Activated CD8-positive, alpha-beta T cell treated with anti-CD3 and anti-CD28 coated beads, Interleukin-2, amount 10 ng/mL, durations not matched to agents 7 days and 5 days (primary cell): ENCODE measurements at places on chromosomes 16 and 17. TPM values are rescaled to one million over a fixed set of nuclear protein-coding genes. Genes with fewer than 3 reads are reported as not detected.

The SLC5A2 gene
- 0.13 TPM for total RNA-seq

GRCh38 chr16:69931631-69932030 lies 19.5 kb upstream of the CLEC18A start:
- no peak for DNase-seq

- no peak for DNase-seq
These were observed 2.8 kb upstream of the PPP1R27 start for GRCh38 chr17:81837641-81838040.

DNA sequence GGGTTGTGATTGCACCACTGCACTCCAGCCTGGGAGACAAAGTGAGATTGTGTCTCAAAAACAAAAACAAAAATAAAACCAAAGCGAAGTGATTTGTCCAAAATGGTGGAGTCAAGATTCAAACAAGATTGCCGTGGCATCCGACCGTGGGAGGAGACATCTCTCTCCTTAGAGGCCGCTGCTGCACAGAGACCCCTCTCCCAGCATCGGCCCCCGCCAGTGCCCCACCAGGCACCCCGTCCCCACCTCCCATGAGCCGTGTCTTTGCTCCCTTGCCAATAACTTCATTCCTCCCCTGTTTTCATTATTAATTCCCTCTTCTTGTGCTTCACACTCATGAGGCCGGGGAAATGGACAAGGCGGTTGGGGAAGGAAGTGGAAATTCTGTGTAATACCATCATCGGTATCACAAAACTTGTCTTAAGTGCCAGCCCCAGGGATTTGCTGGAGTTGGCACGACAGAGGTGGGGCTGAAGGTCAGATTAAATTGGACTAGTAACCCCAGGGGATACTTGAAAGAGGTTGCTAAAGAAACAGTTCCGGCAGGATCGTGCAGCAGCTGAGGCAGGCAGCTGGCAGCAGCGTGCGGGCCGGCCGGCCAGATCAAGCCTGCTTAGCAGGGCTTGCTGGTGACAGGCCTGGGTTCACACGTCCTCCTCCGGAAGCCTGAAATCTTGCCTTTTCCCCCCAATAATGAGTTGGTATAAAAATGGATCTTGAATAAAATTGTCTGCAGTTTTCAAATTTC lies 66.8 kb downstream of the RTN4RL1 start:
- DNase-seq, result no peak

DNA sequence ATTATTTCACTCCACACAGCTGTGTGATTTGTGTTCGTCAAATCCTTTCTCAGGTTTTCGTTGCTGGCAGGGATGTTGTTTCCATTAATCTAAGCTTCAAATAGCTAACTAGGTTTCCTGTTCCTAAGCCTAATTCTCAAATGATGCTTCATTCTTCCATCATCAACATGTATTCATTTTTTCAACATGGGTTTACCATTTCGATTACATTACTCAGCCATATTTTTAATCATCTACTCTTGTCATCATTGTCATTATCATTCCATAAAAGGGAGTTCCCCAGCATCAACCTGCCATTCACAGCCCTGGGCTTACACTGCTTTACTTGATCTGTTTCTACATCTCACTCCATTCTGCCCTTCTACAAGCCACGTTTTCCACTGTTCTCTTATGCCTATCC lies 33.3 kb upstream of the ANKFN1 start:
- no peak for DNase-seq

DNA sequence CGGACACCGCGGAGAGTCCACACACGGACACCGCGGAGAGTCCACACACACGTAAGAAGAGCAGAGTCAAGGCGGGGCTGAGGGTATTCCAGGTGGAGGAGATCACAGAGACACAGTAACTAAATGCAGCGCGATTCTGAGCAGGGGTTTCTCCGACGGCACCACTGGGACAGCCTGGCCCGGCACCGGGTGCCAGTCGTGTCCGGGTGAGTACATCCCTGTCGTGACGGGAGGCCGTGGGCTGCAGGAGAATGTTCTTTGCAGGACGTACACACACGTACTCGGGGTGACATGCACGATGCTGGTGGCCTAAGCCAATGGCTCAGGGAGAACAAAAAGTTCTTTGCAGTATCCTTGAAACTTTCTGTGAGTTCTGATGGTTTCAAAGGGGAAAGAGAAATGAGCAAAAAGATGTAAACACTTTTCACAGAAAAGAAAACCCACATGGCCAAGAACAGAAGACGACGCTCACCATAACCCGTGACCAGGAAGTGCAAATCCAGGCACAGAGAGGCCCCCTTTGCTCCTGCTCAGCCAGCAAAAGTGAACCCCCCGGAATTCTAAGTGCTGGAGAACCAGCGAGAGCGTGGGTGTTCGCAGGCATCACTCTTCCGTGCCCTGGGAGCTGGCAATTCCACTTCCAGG lies 53.7 kb upstream of the METRNL start:
- DNase-seq, result no peak

DNA sequence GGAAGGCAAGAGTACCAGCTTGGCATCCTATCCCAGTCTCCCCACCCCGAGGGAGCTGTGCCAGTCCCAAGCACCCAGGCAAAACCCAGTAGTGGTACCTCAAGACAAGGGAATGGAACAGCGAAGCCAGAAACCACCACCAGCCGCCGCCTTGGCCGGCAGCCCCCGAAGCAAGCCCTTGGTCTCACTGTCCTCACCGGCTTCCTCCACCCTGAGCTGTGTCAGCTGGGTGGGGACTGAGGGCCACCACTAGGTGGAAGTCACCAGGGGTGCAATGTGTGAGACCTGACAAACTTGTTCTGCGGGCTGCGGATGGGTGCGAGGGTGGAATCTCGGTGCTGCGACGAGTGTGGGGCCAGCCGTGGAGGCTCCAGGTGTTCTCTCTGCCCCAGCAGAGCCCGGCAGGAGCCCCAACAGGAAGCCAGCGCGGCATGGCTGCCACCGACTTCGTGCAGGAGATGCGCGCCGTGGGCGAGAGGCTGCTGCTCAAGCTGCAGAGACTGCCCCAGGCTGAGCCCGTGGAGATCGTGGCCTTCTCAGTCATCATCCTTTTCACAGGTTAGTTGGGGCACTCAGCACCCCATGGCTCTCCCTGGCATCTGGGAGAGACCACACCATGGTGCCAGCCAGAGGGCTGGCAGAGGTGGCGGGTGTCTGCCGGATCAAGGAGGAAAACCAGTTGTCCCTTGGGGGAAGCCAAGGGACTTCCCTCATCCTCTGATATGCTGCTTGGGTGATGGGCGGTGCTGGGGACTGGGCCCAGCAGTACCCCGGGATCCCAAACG lies 6.7 kb downstream of the SMIM5 start:
- DNase-seq, result no peak

The SRP68 gene
- 85.1 TPM for total RNA-seq

The ACSM3 gene
- total RNA-seq, result 5.1 TPM

GRCh38 chr16:77430787-77431585 lies 3.8 kb downstream of the ADAMTS18 start:
- no peak for DNase-seq

The ETV4 gene
- 2.7 TPM for total RNA-seq

DNA sequence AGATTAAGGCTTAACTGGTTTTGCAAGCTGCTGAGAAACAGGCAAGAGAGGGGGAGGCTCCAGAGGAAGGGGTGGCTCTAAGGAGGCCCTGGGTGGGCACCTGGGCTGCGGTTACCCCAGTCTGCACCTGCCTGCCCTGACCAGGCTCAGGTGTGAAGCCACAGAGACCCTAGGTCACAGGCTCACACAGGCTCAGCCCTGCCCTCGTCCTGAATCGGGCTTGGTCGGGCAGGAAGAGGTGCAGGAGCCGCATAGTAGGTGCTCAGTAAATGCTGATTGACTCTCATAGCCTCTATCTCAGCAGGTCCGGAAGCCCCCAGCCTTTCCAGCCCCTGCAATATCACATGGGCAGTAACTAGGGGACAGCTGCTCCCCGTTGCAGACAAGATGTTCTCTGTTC lies 203.4 kb downstream of the GSG1L start:
- no peak for DNase-seq

DNA sequence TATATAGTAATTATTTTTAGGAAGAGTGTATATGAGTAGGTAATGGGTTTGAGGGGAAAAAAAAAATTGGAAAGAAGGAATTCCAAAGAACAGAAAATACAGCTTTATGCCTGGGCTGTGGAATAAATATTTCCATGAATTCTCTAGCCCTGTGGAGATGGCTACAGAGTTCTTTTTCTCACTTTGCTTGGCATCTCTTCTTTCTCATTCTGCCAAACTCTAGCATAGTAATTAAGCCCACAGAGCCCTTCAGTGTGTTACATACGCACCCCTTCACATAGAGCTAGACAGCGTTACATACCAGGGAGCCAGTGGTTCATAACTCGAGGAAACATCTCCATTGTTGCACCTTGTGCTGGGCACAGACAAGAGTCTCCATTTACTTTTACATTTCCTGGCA lies 621.1 kb downstream of the CDH8 start:
- no peak for DNase-seq

DNA sequence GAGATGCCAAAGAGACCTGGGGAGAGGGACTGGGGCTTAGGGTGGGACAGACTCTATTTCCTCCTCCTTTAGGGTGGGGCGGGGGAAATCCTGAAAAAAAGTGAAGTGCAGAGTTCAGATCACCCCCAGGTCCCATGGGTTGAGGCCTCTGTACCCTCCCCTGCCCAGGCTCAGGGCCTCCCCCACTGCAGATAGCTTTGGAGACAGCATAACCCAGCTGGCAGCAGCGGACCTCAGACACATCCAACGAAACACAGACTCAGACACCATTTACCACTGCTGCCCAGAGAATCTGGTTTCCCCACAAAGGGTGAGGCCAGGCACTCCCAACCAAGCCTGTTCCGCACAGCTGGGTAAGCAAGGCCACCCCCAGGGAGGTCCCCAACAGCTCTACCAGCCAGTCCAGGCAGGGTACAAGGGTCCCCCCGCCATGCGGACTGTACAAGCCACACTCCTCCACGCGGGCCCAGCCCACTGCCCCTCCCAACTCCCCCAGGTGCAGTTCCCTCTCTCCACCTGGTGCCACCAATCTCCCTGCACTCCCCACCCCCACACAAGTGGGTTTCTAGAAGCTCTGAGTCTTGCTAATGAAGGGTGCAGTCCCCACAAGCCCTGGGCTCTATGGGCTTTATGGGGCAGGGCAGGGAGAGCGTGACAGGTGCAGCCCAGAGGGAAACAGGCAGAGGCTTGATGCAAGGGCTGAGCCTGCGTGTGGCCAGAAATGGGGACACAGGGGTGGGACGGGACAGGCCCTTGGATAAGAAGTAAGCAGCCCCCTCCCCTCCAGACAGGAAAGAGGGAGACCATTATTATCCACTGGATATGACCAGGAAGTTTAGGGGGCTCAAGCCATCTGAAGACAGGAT lies 8.9 kb downstream of the RHBDF2 start:
- DNase-seq, result peak; percentile 51

DNA sequence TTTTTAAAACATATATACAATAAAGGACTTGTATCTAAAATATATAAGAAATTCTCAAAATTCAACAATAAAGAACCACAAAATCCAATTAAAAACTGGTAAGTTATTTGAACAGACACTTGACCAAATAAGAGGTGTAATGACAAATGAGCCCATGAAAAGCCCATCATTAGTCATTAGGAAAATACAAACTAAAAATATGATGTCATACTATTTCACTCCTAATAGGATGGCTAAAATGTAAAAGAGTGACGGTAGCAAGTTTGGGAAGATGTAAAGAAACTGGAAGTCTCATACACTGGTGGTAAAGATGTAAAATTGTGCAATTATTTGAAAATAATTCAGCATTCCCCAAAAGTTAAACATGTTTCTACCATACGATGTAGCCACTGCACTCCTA lies 1095.3 kb upstream of the CDH8 start:
- DNase-seq, result no peak

DNA sequence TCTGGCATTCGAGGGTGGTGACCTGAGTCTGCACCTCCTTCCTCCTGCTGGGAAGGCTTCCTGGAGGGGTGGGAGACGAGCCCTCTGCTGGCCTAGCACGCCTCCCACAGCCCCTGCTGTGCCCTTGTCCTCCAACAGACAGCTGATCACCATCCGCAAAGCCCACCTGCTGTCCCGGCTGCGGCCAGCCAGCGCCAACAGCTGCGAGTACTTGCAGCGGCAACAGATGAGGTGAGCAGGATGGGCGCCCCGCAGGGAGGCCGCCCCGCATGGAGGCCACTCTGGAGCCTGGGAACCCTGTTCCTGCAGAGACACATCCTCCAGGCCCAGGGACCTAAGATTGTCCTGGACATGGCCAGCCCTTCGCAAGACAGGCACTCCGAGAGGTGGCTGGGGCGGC lies 21.6 kb downstream of the UBALD1 start:
- DNase-seq, result no peak

DNA sequence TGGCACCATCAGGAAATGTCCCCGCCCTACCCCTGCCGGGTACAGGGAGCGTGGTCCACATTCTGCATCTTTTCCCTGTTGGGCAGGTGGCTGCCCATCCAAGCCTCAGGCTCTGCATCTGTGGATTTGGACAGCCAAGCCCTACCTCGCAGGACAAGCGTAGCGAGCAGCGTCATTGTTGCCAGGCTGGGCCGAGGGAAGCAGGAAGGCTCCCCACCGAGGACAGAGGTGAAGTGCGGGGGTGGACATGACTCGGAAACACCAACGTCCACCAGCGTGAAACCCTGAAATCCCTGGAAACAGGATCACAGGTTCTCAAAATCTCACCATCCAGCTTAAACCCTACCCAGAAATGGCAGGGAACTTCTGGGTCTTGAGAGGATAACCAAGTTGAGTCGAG lies 73.6 kb downstream of the SOCS1 start:
- DNase-seq, result no peak

The SLFN11 gene
- 50.1 TPM for total RNA-seq

- DNase-seq, result no peak
These were observed 54.5 kb downstream of the GTF3C1 start for GRCh38 chr16:27495191-27495590.

The FOXC2 gene
- not detected for total RNA-seq

- no peak for DNase-seq
These were observed 21.9 kb downstream of the PRKAR1A start for GRCh38 chr17:68533887-68534694.

GRCh38 chr17:82333279-82334171 lies at the start of gene SECTM1:
SECTM1 (minus strand) TSS chr17:82333766; CDS start chr17:82327240, 6,526 bp downstream.
- DNase-seq, result no peak

The GFAP gene
- not detected for total RNA-seq

DNA sequence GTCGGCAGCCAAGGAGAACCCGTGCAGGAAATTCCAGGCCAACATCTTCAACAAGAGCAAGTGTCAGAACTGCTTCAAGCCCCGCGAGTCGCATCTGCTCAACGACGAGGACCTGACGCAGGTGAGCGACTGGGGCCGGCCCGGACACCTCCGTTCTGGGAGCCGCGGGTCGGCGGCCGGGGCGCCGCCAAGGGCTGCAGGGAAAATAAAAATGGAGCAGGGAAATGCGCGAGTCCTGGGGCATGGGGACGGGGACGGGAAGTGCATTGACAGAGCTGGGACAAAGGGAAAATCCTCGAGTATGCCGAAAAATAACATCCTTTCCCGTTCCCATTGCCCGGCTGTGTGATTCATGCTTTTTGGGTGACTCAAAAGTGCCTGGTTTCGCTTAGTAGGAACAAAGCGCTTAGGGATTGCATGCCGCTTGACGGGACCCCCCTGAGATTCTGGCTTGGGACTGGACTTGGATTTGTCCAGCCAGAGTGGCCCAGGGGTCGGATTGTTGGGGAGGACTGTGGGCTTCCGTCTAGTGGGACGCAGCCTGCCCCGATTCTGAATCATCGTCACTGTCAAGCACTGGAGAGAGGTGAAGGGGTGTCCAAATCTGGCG lies 699 bp downstream of the MPRIP start:
- DNase-seq, result peak; percentile 33
